Ecto neural progenitor cell (in vitro differentiated cells): ENCODE measurements at places on chromosomes 6 and 20.

DNA sequence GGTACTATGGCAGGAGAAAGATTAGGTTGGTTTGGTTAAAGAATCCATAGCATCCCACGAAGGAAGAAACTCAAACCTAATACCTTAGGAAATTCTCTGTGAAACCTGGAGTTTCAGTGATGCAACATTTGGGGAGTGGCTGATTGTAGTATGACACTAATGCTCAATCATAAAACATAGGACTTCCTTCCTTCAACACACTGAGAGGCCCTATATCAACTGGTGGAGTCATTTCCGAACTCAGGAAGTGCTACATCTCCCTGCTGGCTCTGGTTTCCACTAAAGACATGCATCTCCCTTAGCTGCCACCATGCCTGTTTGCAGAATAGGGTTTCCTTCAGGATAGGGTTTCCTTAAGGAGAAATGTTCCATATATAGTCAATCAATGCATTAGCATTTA, 5.2 kb upstream of the MANEA start:
- DNase-seq, result no peak

DNA sequence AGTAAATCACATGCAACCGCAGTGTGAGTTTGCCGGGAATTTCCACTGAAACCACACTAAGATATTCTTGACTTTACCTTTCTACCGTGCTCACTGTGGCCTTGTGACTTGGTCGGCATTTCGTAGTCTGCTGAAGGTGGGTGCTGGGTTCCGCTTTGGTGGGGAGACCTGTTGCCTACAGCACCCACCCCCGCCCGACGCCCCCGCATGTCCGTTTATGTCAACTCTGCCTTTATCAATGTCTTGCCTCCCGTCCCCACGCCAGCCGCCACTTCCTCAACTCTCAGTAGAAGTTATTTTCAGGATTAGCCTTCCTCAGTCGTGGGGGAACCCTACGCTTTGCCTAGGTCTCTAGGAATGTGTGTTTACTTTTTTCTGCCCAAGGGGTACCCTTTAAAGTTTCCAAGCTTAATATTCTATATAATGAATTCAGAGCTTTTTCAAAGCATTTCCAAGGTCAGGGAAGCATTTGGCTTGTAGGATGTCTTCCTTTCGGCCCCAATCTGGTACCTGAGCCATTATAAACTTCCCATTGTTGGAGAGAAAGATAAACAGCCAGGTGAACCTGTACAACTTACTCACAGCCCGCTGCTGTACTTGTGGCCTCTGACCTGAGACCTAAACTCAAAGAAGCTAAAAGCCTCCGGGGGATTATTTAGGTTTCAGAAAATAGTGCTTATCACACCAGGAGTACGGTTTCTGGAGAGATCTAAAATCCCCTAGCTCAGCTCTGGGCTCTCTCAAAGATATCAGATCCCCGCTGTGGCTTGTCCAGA, 54.2 kb downstream of the TBC1D7 start:
- DNase-seq, result no peak

DNA sequence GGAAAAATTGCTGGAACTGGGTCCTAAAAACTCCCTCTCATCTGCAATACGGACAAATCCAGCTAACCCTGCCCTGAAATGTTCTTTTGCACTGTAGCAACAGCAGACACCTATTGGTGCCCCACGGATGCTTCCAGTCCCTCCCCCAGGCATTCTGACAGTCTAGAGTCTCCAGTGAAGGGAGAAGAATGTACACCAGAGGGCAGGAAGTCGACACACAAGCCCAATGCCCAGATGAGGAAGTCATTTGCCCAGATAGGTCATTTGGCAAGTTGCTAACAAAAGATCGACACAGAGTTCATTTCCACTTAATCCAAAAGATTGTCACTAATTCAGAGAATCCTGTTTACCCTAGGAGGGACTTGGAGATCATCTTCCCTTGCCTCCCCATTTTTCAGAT, 293.0 kb upstream of the PRDM1 start:
- no peak for DNase-seq

DNA sequence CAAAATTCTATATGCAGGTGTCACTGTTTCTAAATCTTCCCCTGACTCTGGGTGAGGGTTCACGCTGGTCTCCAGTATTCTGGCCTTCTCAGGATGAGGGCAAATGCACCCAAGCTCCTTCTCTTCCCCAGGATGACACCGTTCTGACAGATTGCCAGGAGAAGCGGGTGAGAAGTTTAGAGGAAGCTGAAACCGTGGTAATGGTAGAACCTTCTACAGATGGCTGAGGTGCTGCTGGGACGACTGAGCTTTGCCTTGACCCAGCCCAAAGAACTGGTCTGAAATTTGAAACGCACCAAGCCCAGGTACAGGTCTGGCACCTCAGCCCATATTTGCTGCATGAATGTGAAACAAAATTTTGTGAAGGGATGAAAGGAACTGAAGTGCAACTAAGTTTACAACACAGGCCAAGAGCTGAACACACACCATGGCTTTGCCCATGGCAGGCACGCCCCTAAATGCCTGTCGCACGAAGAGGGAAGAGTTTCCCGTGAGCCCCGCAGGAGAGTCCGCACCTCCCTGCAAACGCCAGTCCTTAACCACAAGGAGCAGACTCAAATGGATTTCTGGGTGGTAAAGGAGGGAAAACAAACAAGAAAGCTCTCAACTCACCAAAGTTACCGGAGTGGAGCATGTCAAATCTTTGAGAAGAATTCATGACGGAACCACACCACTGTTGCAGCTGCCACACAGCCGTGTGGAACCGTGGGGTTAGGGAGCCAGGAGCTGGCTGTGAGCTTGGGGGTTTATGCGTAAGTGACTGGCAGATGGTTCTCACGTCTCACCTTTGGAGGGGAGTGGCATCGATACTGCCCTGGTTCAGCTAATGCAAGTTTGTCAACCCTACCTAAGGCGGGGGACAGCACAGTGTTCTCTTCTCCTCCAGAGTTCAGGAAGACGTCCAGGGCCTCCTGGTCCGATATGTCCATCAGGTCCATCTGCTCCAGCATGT, 138.9 kb downstream of the DTNBP1 start:
- DNase-seq, result no peak

DNA sequence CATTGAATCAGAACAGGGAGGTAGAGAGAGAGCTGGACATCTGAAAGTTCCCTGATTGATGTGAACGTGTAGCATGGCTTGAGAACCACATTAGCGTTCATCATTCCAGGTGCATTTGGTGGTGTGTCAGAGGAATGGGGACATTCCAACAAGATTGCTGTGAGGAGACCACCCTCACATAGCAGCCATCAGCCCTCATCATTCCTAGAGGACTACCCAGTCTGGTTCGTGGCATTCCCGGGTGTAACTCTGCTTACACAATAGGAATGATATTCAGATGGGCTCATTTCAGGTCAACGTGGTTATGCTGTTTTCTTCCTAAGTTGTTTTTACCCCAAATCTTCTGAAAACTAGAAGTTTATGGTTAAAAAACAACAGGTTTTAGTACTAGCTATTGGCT, 62.2 kb upstream of the KLHL31 start:
- no peak for DNase-seq

DNA sequence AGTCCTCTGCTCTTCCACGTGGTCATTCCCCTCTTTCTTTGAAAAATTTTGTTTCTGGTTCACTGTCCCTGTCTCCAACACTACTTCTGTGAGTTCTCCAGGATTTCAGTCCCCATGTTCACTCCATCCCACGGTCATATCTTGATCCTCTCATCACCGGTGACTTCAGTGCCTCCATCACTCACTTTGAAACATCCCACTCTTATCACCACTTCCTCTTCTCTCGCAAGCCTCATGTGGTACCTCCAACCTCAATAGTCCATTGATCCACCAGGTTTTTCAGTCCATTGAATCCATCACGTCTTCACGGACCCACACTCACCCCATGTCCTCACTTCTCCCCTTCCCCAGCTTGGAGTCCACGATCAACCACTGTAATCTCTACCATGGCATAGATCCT, 64.8 kb downstream of the CARMIL1 start:
- DNase-seq, result no peak

DNA sequence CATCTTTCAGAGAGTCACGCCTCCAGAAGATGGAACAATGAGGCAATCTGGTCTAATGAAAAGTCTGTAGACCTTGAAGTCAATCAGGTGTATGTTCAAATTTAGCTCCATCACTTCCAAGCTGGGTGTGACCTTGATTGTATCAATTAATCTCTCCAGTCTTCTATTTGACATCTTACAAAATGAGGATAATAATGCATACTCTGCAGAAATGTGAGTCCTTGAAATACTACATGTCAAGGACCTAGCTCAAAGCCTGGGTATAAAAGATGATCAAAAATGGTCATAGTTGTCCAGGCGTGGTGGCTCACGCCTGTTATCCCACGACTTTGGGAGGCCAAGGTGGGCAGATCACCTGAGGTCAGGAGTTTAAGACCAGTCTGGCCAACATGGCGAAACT, 29.8 kb downstream of the CGA start:
- DNase-seq, result no peak

GRCh38 chr6:113640051-113640450, 217.1 kb upstream of the MARCKS start:
- no peak for DNase-seq

DNA sequence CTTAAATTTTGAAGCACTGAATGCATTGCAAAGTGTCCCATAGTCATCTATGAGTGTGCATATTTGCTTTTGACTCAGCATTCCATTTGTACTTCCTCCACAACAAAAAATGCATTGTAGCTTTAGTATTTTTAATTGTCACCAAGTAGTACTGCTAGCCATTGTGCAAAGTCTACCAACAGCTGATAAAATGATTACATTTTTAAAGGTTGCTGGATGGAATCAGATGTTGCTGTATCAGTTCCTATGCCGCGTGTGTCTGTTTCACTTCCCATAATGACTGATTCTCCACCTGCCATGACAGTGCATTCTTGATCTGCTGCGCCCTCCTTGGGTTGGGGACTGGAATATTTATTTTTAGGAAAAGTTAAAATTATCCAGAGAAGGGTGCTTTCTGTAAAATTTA, 41.2 kb downstream of the SLX4IP start:
- no peak for DNase-seq

- no peak for DNase-seq
Measured at GRCh38 chr6:73747289-73747688, 51.3 kb downstream of the CD109 start.

DNA sequence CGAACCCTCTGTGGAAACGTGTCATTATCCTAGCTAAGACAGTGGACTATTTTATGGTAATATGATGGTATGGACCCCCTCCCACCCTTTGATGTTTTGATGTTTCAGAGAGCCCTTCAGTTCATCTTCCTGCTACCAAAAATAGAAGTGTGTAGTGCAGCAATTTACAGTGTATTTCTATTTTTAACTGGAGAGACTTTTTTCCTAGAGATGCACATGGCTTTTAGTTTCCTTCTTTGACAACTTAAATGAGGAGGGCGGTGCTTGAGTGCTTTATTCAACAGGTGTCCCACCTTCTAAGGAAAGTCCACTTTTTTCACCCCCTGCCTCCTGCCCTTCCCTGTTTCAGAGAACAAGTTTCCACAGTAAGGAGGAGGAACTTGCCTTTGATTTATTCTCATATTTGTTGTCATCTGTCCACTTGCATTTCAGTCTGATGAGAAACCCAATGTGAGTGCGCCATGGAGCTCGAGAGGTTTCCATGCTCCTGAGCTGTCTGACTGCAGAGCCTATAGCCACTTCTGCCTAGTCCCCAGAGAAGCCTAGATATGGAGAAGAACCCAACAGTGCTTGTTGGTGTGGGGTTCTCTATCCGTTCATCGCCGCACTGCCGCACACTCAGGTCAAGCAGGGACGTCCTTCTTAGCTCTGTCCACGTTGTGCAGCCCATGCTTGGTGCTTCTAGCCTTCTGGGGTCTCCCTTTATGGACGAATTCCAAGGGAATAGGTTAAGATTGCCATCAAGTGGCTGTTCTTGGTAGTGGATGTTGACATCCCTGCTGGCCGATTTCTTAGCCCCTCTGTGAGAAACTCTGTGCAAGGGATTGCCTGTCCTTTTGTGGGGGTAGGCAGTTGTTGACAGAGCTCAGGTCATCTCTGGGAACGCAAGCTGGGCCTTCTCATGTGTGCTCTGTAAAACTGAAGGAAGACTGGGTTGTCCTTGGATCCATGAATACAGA, 144.2 kb downstream of the JARID2 start:
- peak; percentile 70 for DNase-seq

- DNase-seq, result no peak
Measured at GRCh38 chr6:1170794-1171193, 141.1 kb upstream of the FOXQ1 start.
